Activated T-cell treated with anti-CD3 and anti-CD28 coated beads, Interleukin-2, amount 50 U/mL, for 48 hours (primary cell): ENCODE measurements at places on chromosomes 11 and 22.

DNA sequence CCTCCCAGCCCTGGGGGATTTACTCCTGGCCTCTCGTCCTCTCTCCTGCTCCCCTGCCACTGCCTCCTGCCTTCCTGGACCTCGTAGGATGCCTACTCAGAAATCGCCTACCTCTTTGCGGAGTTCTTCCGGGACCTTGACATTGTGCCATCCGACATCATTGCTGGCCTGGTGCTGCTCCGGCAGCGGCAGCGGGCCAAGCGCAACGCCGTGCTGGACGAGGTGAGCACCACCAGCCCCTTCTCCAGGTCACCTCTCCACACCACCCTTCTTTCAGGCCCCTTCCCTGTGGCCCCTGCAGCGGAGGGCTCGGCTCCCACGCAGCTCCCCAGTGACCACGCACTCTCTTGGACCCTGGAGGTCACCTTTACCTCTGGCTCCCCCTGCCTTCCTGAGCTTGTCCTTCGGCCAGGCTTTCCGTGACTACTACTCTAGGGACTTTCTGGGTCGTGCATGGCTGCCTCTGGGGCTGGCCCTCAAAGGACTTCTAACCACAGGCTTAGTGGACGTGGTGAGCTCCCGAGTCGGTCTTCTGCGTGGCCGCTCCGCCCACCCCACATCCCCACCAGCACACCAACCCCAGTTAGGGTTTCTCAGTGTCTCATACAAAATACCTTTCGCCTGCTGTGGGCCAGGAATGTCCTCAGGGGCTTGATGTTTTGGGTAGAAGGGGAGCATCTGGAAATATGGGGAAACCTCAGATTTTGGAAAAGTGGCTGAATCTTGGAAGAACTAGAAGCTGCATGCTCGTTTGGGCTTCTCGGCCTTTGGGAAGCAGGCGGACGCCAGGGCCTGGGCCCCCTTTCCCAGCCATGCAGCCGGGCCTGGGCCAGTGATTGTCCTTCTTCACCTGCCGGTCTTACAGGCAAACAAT lies 24.1 kb upstream of the MYRF start:
- no peak for DNase-seq

DNA sequence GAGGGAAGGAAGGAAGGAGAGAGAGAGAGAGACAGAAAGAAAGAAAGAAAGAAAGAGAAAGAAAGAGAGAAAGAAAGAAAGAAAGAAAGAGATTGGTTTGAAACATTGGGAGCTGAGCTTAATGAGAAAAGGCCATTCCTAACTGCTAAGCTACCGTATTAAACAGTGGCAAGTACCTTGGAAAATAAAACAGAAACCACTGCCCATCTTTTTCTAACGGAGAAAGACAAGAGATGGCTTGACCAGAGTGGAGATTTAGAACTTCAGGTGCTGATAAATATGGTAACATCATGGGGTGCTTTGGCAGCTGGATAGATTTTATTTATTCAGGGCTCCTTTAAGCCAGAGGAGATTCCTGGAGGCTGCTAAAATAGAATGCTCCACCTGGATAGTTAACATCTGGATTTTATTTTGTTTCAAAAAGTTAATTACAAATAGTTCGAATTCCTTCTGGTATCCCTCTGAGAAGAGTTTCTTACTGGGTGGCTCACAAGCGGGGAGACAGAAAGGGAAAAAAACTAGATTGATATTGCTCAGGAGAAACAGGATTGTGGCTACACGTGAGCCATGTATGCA lies 12.9 kb downstream of the TIMP3 start:
- no peak for DNase-seq

DNA sequence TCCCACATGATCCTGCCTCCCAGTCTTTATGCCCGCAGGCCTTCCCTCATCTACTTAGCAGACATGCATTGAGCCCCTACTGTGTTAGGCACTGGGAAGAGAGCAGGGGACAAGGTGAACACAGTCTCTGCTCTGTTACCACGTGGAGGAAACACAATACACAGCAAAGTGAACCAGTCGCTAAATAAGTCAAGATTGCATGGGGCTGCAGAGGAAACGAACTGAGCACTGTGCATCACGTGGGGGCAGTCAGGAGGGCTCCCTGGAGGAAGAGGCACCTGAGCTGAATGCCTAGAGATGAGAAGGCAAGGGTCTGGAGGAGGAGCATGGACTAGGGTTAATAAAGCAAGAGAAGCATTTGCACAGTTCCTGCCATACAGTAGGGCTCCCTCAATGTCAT lies 102.7 kb downstream of the MN1 start:
- no peak for DNase-seq

DNA sequence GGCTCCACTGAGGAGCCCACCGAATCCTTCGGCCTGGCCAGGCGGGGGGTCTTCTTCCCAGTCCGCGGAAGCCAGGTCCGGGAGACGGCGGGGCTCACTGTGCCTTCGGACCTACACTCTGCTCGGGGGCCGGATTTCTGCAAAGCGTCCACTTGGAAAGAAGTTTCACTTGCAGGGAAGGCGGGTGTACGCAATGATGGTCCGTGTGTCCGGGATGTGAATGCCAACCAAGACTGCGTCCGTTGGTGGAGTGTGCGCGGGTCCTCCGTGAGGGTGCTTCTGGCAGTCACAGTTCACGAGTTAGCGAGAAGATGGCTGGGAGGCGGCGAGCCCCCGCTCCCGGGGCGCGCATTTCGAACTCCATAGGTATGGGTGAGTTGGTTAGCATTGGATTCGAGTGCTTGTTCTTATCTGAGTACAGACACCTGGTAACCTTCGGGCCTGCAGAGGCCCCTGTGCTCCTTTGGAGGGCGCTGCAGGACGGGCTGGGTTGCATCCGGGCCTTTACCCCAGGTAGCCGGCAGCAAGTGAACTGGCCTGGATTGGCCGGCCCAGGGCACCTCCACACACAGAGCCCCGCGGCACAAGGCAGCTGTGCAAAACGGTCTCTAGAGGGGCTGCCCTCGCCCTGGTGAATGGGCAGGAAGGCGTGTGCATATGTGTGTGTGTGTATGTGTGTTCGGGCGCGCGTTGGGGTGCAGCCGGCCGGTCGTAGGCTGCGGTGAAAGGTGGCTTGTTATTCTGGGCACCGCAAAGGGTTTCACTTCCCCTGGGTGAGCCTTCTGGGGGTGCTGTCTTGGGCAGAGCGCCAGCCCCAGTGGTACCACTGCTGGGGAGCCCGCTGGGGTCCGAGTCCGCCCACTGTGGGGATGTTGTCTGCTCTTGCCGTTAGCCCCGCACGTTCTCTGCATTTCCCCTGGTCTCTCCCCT lies 13.3 kb upstream of the CYP2R1 start:
- DNase-seq = peak; percentile 86

GRCh38 chr11:11969380-11970215 lies 38.8 kb downstream of the DKK3 start:
- no peak for DNase-seq

- DNase-seq = no peak
Observed at GRCh38 chr22:34486381-34486780, 566.1 kb upstream of the LARGE1 start.

GRCh38 chr11:35389897-35390465 lies 29.4 kb downstream of the SLC1A2 start:
- peak; percentile 58 for DNase-seq

DNA sequence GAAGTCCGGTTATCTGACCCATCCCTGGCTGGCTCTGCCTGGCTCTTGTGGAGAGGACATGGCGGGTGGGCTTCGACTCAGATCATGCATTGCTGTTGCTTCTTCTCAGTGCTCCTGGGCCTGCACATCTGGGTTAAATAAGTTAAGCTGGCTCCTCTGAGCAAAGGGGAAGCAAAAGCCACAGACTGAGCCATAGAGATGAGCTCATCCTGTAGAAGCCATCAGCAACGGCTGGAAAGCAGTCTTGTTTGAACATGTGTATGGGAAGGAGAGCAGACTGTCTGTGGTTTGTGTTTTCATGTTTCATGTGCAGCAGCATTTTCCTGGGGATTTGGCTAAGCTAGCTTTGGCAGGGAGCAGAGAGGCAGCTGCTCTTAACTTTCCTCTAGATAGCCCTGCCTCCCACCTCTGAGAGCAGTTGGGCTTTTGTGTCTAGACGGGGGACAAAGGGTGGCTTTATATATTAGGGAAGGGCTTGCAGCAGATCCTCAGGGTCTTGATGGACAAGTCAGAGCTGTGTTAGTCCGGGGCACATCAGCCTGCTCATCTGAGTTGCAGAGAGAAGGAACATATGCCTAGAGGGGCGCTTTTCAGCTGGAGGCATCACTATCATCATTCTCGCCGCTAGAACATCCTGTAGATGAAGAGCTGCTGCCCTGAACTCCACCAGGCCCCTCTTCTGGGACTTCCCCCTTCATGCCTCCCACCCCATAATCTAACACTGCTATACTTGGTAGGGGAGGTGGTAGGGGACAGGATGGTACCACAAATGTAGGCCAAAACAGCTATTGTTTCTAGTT lies 14.9 kb downstream of the DCPS start:
- peak; percentile 38 for DNase-seq

GRCh38 chr22:29638678-29639077 lies 35.2 kb downstream of the NF2 start:
- DNase-seq = no peak

- DNase-seq = peak; percentile 12
Observed at GRCh38 chr11:72406540-72407527, 27.5 kb downstream of the CLPB start.

GRCh38 chr11:71164186-71164585 lies 88.2 kb downstream of the SHANK2 start:
- DNase-seq = no peak

- no peak for DNase-seq
Observed at GRCh38 chr22:27756212-27756660, 45.3 kb downstream of the MN1 start.

DNA sequence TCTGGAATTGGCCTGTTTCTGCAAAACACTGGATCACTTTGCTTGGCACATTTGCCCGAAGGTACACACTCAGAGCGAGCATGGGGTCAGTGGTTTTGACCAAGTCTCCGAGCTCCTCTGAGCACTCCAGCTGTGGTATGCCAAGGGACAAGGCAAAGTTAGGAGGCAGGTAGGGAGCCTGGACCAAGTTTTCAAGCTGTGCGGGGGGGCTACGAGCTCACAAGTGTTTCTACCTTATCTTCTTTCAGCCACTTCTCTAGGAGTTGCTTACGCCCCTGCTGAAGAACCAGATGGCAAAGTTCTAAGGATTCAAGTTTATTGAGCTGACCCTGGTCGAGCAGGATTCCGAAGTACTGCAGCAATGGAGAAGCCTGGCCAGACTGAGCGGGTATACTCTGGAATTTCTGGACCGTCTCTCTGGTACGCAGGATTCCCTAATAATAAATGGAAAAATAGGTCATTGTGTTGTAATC lies 54.7 kb upstream of the SLC25A1 start:
- DNase-seq = no peak

DNA sequence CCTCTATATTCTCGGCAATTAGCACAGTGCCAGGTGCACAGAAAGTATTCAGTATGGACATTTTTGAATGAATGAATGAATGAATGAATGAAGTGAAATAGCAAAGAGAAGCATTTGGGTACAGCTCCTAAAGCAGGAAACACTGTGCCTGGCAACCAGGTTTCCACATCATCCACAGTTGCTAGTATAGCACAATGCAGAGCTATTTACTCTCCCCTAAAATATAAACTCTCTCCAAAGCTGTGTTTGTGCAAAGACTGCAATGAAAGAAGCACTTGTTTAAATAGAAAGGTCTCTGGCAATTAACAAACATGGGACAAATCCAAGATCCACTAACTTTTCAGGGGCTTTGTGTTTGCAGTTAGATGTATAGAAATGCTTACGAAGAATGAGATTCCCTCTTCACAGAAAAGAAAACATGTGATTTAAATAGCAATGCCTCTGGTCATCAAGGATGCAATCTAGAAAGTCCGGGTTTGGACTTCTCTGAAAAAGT lies 103.0 kb upstream of the OPCML start:
- DNase-seq = no peak

- DNase-seq = no peak
Observed at GRCh38 chr22:42069801-42070516, 653 bp downstream of the NAGA start.

DNA sequence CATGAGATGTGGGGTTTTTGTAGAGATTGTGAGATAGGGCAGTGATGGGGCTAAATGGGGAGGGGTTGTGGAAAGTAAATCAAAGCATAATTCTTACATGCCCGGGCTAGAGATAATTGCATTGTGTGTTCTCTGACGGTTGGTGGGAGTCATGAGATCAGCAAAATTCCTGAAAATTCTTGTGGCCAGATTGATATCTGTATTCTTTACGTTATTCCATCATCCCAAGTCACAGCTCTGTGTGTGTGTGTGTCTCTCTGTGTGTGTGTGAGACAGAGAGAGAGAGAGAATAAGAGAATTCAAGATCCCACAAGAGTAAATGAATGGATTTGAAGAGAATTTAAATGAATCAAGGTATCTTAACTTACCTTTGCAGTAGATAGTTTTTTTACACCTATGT lies 138.6 kb upstream of the ARHGAP20 start:
- DNase-seq = no peak

DNA sequence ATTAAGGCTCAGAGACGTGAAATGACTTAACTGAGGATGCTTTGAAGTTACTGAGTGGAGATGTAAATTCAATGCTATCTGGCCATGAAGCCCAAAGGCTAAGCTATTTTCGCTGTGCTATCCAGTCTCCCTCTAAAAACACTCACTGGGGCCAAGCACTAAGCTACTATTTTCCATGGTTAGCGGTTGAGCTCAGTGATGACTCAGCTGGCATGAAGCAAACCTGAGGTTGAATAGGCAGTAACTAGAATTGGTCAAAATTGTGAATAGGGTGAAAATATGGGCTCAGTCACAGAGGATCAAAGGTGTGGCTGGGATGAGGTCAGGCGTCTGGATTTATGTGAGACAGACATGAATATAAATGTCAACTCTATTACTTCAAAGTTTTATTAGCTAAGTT lies 564.2 kb upstream of the KIRREL3 start:
- DNase-seq = no peak

- no peak for DNase-seq
Observed at GRCh38 chr22:35752863-35753189, 35.2 kb downstream of the APOL5 start.

DNA sequence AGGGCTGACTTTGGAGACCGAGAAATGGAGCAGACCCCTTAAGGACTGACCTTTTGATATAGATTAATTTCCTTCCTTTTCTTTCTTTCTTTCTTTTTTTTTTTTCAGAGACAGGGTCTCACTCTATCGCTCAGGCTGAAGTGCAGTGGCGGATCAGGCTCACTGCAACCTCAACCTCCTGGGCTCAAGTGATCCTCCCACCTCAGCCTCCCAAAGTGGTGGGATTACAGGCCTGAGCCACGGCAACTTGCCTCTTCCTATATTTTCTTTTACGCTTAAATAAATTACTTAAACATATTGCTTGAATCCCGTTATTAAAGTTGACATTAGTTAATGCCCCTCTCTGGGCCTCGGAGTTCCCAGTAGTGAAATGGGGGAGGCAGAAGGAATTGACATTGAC lies 350 bp upstream of the KCTD14 start:
- DNase-seq = no peak
